ENCODE measurements at places on chromosomes 7 and 10.

DNA sequence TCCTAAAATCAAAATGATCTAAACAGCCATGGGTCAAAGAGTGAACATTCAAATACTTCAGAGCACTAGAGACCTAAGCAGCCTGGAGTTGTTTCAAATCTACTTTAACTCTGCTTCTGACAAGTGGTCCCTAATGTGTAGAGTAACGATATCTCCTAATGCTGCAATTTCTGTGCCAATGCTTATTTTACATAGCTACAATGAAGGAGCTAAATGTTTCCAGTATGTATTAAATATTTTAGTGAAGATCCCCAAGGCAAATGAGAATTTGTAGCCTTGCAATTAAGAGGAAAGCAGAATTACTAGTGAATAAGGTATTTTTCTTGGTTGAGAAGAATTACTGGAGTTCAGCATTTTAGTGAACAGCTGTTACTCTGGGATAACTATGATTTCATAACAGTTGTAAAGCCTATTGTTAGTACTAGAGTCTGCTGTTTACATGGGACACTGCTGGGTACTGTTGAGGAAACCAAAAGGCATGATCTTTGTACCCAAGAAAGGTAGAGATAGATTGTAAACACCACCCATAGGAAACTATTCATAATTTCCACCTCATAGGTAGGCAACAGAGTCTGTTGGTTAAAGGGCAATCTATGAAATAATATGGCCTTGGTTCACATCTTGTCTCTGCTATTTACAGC, 271.9 kb downstream of the PLXDC2 start:
- no peak for DNase-seq

DNA sequence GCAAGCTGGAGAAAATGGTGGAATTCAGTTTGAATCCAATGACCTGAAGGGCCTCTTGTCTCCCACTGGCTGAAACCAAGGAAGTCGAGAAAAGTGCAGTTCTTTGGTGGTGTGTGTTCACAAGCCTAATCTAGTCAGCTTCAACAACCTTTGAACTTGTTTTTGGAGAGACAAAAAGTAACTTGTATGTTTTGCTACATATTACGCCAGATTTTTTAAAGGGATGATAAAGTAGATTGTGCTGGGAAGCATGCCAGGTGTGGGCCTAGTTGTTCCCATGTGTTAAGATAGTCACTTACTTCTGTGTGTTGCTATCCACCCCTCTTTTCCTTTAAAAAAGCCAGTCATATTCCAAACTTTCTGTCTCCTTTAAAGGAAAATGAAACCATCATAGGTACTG, 79.7 kb upstream of the FAM3C start:
- DNase-seq = no peak

GRCh38 chr10:120022357-120022756, 129.8 kb downstream of the SEC23IP start:
- no peak for DNase-seq

- no peak for DNase-seq
Measured at GRCh38 chr10:771647-772046, 82.2 kb upstream of the DIP2C start.

DNA sequence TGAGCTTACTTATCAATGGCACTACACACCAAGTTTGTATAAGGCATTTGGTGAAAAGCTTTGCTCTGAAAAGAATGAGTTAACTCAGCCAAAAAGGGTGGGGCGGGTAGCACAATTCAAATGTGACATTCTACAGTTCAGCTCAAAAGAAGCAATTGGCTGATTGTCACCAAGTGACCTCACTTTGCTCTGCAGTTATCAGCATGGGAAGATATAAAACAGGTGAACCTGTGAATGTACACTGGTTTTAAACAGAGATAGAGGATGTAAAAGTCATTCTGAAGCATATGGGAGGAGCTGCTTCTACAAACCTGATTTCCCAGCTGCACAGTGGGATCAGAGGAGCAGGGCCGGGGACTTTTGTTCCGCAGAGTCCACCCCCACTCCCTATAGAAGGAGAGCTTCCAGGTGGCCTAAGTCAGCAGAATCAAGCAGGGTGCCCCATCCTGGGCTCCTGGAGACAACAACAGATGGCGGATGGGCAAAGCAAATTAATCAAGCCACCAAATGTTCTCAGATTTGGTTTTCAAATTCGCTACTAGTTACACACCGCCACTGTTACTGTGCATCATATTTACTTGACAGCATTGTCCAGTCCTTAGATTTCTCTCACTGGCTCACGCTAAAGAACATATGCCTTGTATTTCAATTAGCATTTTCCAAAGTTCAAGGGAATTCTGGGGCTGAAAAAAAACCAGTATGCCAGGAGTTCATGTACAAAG, 27.5 kb upstream of the NPVF start:
- DNase-seq = peak; percentile 80

DNA sequence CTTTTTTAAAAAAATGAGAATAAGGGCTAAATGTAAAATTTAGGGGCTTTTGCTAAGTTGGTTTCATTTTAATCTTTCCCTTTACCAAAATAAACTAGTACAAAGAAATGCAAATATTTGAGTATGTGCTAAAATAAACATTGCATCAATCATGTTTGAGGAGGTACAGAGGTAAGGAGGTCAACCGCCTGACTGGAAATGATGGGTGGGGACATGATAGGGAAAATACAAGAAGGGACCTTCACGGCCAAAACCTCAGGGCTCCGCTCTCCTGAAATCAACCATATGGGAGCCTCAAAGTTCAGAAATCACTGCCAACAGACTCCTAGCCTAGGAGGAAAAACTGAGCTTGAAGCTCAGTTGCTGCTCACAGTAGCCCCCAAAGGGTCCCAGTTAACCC, 207.6 kb downstream of the AHR start:
- DNase-seq = no peak

DNA sequence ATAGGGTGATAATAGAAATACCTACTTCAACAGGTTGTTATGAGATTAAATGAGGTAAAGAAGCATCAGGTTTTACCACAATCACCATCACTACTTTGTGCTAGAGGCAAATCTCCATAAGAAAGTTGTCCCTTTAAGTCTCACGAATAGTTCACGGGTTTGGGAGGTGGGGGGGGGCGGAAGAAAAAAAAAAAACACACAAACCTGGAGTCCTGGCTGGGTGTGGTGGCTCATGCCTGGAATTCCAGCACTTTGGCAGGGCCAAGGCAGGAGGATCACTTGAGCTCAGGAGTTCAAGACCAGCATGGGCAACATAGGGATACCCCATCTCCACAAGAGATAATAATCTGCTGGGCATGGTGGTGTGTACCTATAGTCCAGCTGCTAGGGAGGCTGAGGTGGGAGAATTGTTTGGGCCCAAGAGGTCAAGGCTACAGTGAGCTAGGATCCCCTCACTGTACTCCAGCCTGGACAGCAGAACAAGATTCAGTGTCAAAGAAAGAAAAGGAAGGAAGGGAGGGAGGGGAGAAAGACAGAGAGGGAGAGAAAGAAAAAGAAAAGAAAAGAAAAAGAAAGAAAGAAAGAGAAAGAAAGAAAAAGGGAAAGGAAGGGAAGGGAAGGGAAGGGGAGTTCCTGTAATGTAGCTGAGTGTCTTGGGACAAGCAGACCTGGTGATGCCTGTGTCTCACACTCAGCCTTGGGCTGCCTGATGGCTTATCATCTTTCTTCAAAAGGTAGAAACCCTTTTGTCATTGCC, 231.4 kb downstream of the CREB5 start:
- DNase-seq = no peak

- DNase-seq = no peak
Measured at GRCh38 chr10:87671139-87671815, 11.6 kb downstream of the PAPSS2 start.

DNA sequence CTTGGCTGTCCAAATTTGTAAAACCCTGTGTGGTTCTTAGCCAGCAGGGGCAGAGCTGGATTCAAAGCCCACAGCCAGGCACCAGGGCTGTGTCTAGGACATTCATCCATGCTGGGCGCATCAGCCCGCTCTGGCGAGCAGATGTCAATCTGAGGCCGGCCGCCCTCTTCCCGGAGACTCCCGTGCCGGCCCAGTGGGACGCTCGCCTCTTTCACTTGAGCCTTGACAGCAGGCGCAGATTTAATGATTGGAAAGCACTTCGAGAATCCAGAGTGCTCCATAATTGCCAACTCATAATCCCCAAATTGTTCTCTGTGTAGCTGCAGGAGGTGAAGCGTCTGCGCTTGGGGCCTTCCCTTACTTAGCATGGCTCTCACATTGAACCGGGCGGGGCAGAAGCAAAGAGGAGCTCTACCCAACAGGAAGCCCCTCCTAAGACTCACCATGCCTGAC, 36.7 kb downstream of the SLIT1 start:
- peak; percentile 85 for DNase-seq

GRCh38 chr10:107740962-107741690, 576.6 kb upstream of the SORCS1 start:
- DNase-seq = no peak

Data from NCI-H524 (cell line).